CD4-positive, alpha-beta T cell (primary cell): ENCODE measurements at places on chromosomes 12 and 14. TPM values are rescaled to one million over a fixed set of nuclear protein-coding genes. Genes with fewer than 3 reads are reported as not detected.

- H3K4me3 ChIP-seq: no peak overlapping the region
- no peak for DNase-seq
- H3K4me1 ChIP-seq: no peaks in the 10 kb centered on the region
- H3K36me3 ChIP-seq: no peaks in the 10 kb centered on the region
These were observed 70.3 kb upstream of the DBX2 start for GRCh38 chr12:45121224-45121623.

GRCh38 chr14:97634751-97635150 lies 837.6 kb downstream of the VRK1 start:
- DNase-seq: peak; percentile 39
- no peaks in the 10 kb centered on the region for H3K27me3 ChIP-seq

DNA sequence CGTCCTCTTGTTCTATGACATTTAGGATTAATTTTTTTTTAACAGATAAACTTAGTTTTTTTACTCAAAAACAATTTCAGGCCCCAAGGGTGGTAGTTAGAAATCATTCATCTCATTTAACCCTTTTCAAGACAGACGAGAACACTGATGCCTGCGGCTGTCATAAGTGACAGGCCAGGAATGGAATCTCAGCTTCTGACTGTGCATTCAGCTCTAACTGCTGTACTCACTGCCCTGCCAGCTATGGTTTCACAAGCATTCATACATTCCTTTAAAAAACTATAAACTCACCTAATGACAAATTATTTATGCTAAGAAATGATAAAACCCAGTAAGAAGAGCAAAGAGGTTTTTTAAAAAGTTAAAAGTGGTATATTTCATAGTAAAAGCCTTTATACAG lies 8.8 kb downstream of the DENND5B start:
- H3K27me3 ChIP-seq: peaks cover 4% of the 10 kb centered on the region
- no peak for DNase-seq
- no peak overlapping the region for H3K4me3 ChIP-seq

GRCh38 chr12:26535826-26536225 lies 297.2 kb downstream of the ITPR2 start:
- H3K4me3 ChIP-seq: no peak overlapping the region
- no peaks in the 10 kb centered on the region for H3K36me3 ChIP-seq
- no peaks in the 10 kb centered on the region for H3K4me1 ChIP-seq
- no peak for DNase-seq

GRCh38 chr12:64931981-64932380 lies 107.5 kb downstream of the TBC1D30 start:
- no peaks in the 10 kb centered on the region for H3K4me1 ChIP-seq
- no peak for DNase-seq
- H3K4me3 ChIP-seq: no peak overlapping the region
- H3K36me3 ChIP-seq: no peaks in the 10 kb centered on the region
- peaks cover 6% of the 10 kb centered on the region for H3K27me3 ChIP-seq

- H3K27me3 ChIP-seq: no peaks in the 10 kb centered on the region
- H3K36me3 ChIP-seq: no peaks in the 10 kb centered on the region
- no peak overlapping the region for H3K27ac ChIP-seq
- no peak for DNase-seq
- H3K4me1 ChIP-seq: no peaks in the 10 kb centered on the region
- no peak overlapping the region for H3K4me3 ChIP-seq
These were observed 243.1 kb downstream of the AKAP6 start for GRCh38 chr14:32571995-32572866.

The CLECL1 gene
- 1.7 TPM for total RNA-seq

GRCh38 chr12:89160716-89161123 lies 191.6 kb downstream of the DUSP6 start:
- no peak overlapping the region for H3K27ac ChIP-seq
- H3K27me3 ChIP-seq: no peaks in the 10 kb centered on the region
- no peaks in the 10 kb centered on the region for H3K36me3 ChIP-seq
- no peak for DNase-seq
- no peaks in the 10 kb centered on the region for H3K4me1 ChIP-seq

DNA sequence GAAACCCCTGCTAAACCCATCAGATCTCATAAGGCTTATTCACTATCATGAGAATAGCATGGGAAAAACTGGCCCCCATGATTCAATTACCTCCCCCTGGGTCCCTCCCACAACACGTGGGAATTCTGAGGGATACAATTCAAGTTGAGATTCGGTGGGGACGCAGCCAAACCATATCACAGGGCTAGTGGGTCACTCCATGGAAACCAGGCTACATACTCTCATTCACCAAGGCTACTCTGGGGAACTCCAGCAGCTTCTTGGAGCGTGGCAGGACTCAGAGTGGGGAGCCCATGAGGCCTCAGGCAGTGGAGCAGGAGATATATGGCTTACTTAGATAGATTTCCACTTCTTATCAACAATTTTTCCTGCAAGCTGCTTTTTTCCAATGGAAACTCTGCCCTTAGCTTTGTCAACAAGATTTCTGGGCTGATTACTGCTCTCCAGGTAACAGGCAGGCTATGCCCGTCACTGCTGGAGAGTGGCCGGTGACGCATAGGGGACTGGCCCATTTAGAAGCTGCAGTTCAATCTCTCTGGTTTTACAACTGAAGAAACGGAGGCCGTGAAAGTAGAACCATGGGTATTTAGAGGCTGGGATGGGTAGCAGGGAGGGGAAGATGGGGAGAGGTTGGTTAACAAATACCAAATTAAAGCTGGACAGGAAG lies 16.5 kb downstream of the VDR start:
- no peaks in the 10 kb centered on the region for H3K36me3 ChIP-seq
- peaks cover 43% of the 10 kb centered on the region for H3K4me1 ChIP-seq
- no peak for DNase-seq
- H3K27ac ChIP-seq: no peak overlapping the region
- H3K4me3 ChIP-seq: no peak overlapping the region

DNA sequence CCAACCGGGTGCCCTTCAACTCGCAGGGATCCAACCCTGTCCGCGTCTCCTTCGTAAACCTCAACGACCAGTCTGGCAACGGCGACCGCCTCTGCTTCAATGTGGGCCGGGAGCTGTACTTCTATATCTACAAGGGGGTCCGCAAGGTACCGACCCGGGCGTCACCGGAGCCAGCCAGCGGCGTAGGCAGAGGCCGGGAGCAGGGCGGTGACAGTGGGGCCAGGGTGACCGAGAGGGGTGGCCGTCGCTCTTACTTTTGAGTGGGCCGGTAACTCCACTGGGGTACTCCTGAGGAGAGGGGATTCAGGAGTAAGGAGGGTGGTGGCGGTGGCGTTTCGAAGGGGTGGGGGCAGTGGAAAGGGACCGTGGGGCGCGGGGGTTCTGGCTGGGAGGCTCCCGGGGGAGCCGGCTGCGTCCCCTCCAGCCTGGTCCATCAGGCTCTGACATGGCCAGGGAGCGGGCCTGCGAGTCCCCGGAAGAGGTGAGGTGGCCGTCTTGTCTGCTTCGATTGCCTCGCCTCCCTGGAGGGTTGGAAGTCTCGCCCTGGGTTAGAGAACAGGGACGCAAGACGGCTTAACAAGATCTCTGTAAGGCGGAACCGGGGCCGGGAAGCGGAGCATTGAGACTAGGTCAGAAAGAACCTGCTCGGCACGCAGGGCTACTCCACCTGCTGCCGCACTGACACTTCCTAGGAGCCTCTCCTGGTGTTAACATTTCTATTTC lies 491 bp downstream of the WDR20 start:
- peaks cover 3% of the 10 kb centered on the region for H3K36me3 ChIP-seq
- H3K27me3 ChIP-seq: no peaks in the 10 kb centered on the region
- H3K4me1 ChIP-seq: peaks cover 16% of the 10 kb centered on the region
- peak overlapping the region; percentile 77 for H3K27ac ChIP-seq
- H3K4me3 ChIP-seq: peak overlapping the region; percentile 96

DNA sequence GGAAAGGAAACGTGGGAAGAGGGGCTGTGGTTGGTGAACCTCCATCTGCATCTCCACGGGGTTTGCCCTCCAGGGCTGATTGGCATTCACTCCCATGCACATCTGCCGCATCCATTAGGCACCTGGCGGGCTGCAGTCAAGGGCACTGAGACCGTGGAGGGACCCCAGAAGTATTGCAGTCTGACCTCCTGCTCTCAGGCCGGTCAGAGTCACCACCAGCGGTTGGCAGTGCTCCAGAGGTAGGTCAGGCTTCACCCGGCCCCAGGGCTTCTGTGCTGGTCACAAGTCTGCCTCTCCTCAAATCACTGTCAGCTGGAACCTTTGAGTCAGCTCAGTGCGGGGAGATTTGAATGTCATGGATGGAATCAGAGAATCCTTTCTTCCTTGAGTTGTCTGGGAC lies 132.3 kb downstream of the PAPOLA start:
- no peaks in the 10 kb centered on the region for H3K4me1 ChIP-seq
- H3K4me3 ChIP-seq: no peak overlapping the region
- no peak for DNase-seq
- H3K36me3 ChIP-seq: no peaks in the 10 kb centered on the region
- H3K27me3 ChIP-seq: peaks cover 3% of the 10 kb centered on the region

The TXNDC16 gene
- total RNA-seq: 10.4 TPM
